Fibroblast of lung (primary cell): ENCODE measurements at places on chromosomes 3 and 15. TPM values are rescaled to one million over a fixed set of nuclear protein-coding genes. Genes with fewer than 3 reads are reported as not detected.

Gene FHIT
- 2.1 and 2.3 TPM in 2 replicates for total RNA-seq

Gene TGM4
- total RNA-seq, result not detected in 2 replicates

Gene GOLGA8T
- total RNA-seq, result 0.17 and 0.26 TPM in 2 replicates

Gene KNG1
- total RNA-seq, result not detected in 2 replicates

Gene SLC35G2
- 8.5 and 15.4 TPM in 2 replicates for total RNA-seq

Gene THSD4
- total RNA-seq, result 58.0 and 95.5 TPM in 2 replicates

Gene KBTBD12
- total RNA-seq, result not detected in 2 replicates

Gene PIGZ
- 0.51 and 0.66 TPM in 2 replicates for total RNA-seq

Gene RAB6B
- total RNA-seq, result 0.51 and 0.83 TPM in 2 replicates

Gene ASB14
- total RNA-seq, result not detected in 2 replicates

Gene NR2E3
- 0.77 and 1.3 TPM in 2 replicates for total RNA-seq

Gene OR5H6
- total RNA-seq, result not detected in 2 replicates

Gene NPTN
- 121 and 152 TPM in 2 replicates for total RNA-seq

Gene ZMYND10
- total RNA-seq, result 0.26 and 0.83 TPM in 2 replicates

Gene SPATA12
- total RNA-seq, result not detected in 2 replicates

Gene ACKR4
- total RNA-seq, result 1.8 and 14.9 TPM in 2 replicates

Gene OXSR1
- total RNA-seq, result 27.7 and 32.7 TPM in 2 replicates

Gene P3H2
- total RNA-seq, result 4.6 and 20.5 TPM in 2 replicates

Gene GCNT3
- 0.17 and 0.26 TPM in 2 replicates for total RNA-seq

Gene FAM174B
- 1.0 and 2.8 TPM in 2 replicates for total RNA-seq

Gene SCAMP2
- 11.8 and 15.5 TPM in 2 replicates for total RNA-seq

Gene C3orf52
- 1.8 TPM in 2 replicates for total RNA-seq

Gene MED12L
- total RNA-seq, result 4.3 and 4.9 TPM in 2 replicates

Gene KBTBD13
- not detected in 2 replicates for total RNA-seq

Gene FBXW12
- total RNA-seq, result not detected in 2 replicates

Gene POPDC2
- 0.17 and 0.26 TPM in 2 replicates for total RNA-seq

Gene NLGN1
- 2.1 TPM in 2 replicates for total RNA-seq

Gene XCR1
- under 0.01 TPM in 1 of 2 replicates, not detected in the other for total RNA-seq

Gene IQCF2
- total RNA-seq, result not detected in 2 replicates

Gene TAGLN3
- 0.33 and 0.51 TPM in 2 replicates for total RNA-seq

Gene CLDN18
- total RNA-seq, result not detected in 2 replicates

Gene SNX22
- 0.17 and 0.26 TPM in 2 replicates for total RNA-seq

Gene ARHGEF26
- 1.3 and 2.1 TPM in 2 replicates for total RNA-seq

Gene VEPH1
- 21.1 and 34.7 TPM in 2 replicates for total RNA-seq

Gene GRK7
- under 0.01 TPM in 1 of 2 replicates, not detected in the other for total RNA-seq

Gene PLCL2
- 11.0 and 11.9 TPM in 2 replicates for total RNA-seq

Gene ARNT2
- 9.8 and 15.5 TPM in 2 replicates for total RNA-seq

Gene HES1
- total RNA-seq, result 0.17 and 0.51 TPM in 2 replicates

Gene CYP8B1
- not detected in 2 replicates for total RNA-seq

Gene CIDEC
- total RNA-seq, result 0.17 TPM in 1 of 2 replicates, not detected in the other

Gene AADACL2
- under 0.01 TPM in 1 of 2 replicates, not detected in the other for total RNA-seq

Gene LYZL4
- total RNA-seq, result not detected in 2 replicates

Gene CD96
- under 0.01 TPM in 1 of 2 replicates, not detected in the other for total RNA-seq

Gene OCA2
- not detected in 2 replicates for total RNA-seq

Gene DCBLD2
- total RNA-seq, result 69.9 and 98.1 TPM in 2 replicates

Gene GPR171
- not detected in 2 replicates for total RNA-seq

Gene TRPM1
- total RNA-seq, result not detected in 2 replicates

Gene SLC30A4
- 9.8 and 12.2 TPM in 2 replicates for total RNA-seq

Gene SMCO1
- not detected in 2 replicates for total RNA-seq

Gene PARP15
- total RNA-seq, result 0.26 and 1.2 TPM in 2 replicates

Gene KLHL40
- not detected in 2 replicates for total RNA-seq

Gene NME9
- not detected in 2 replicates for total RNA-seq

Gene GOLGA8M
- 0.26 and 1.2 TPM in 2 replicates for total RNA-seq

Gene CDC25A
- 1.0 and 1.3 TPM in 2 replicates for total RNA-seq

Gene DPPA2
- total RNA-seq, result not detected in 2 replicates

Gene SCG5
- 39.8 and 46.2 TPM in 2 replicates for total RNA-seq

Gene GOLGA6L4
- total RNA-seq, result 1.5 TPM in 2 replicates

Gene PDIA5
- total RNA-seq, result 19.3 and 27.9 TPM in 2 replicates
